ENCODE measurements at places on chromosomes 7 and 10.

- DNase-seq: no peak
Measured at GRCh38 chr7:132966754-132967469, 115.0 kb downstream of the CHCHD3 start.

GRCh38 chr10:113368666-113369364, 184.0 kb upstream of the HABP2 start:
- peak; percentile 52 for DNase-seq

- no peak for DNase-seq
Measured at GRCh38 chr10:98790817-98791216, 344.1 kb upstream of the HPS1 start.

DNA sequence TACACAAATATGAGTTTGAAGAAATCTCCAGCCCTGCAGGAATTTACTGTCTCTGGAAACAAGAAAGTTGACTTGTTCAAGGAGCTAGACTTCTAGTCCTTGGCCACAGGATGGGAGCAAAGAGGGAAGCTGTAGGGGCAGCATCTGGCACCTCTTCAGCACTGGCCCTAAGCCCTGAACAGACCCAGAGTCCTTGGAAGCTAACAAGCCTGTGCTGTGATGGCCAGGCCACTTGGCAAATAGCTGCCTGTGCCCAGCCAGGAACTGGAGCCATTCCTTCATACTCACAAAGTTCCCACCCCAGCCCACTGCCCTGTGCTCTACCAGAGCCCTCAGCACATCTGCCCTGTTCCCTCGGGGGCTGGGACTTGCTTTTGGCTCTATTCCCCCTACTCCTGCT, 9.4 kb upstream of the COL13A1 start:
- no peak for DNase-seq

- DNase-seq: no peak
Measured at GRCh38 chr7:158028971-158029370, 558.7 kb downstream of the PTPRN2 start.

DNA sequence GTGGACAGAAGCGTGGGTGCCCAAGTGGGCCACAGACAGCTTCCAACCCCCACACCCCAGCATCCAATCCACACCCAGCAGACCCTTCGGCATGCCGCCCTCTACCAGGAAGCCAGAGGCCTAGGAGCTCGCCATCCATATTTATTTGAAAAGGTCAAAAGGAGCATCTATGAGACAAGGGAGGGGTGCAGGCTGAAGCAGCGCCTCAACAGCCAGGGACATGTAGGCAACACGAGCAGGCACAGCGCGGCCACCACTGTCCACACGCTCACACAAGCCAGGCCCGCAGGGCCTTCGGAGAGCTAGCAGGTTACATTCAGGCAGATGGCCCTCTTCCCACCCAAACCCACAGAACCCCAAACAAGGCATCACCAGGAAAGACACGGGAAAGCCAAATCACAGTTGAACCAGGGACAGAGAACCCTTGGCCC, 34.6 kb downstream of the PSAP start:
- DNase-seq: no peak

GRCh38 chr10:112803961-112804401, 146.1 kb upstream of the TCF7L2 start:
- no peak for DNase-seq

- DNase-seq: no peak
Measured at GRCh38 chr10:56258378-56258777, 102.7 kb downstream of the ZWINT start.

GRCh38 chr7:75937958-75938786, 23.2 kb downstream of the POR start:
- DNase-seq: peak; percentile 52

DNA sequence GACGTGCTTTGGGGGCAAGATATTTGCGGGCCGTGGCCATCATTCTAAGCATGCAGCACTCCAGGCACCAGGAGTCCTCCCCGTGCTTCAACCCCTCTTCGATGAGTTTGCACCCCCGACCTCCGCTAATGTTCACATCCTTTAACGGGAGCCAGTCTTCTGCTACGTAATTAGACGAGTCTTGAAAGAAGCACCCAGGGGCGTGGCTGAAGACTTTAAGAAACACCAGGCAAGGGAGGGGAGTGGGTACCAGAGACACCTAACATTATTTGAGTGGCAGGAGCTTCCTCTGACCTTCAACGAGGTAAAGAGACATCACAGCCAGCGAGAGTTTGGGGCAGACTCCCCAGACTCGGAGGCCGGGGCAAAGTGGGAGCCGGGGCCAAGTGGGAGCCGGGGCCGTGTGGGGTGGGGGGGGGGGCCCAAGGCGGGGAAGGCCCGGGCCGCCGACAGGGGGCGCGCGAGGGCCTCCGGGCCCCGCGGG, 31.1 kb upstream of the TOMM7 start:
- DNase-seq: no peak

GRCh38 chr10:33371234-33371633, 36.8 kb upstream of the NRP1 start:
- DNase-seq: no peak

DNA sequence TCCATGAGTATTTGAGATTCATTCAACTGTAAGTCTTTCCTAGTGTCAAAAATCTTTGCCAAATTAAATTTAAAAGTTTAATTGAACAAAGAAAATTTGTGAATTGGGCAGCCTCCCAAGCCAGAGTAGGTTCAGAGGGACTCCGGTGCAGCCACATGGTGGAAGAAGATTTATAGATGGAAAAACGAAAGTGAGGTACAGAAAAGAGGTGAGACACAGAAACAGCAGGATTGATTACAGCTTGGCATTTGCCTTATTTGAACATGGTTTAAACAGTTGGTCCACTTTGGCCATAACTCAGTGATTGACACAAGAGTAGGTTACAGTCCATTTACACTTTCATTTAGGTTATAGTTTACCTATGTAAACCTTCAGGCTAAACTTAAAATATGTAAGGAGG, 465.8 kb downstream of the ARL4A start:
- DNase-seq: no peak

GRCh38 chr10:114301177-114301576, 62.1 kb downstream of the VWA2 start:
- DNase-seq: no peak

DNA sequence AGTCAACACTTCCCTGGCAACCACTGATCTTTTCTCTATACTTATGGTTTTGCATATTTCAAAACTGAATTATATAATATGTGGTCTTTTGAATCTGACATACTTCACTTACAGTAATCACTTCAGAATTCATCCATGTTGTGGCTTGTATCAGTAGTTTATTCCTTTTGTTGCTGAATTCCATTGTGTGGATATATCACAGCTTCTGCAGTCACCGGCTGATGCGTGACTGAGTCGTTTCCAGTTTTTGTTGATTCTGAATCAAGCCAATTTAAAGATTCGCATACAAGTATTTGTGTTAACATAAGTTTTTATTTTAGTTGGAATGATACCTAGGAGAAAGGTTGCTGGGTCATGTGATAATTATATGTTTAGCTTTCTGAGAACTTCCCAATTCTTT, 672.5 kb upstream of the ANKRD30A start:
- DNase-seq: no peak

DNA sequence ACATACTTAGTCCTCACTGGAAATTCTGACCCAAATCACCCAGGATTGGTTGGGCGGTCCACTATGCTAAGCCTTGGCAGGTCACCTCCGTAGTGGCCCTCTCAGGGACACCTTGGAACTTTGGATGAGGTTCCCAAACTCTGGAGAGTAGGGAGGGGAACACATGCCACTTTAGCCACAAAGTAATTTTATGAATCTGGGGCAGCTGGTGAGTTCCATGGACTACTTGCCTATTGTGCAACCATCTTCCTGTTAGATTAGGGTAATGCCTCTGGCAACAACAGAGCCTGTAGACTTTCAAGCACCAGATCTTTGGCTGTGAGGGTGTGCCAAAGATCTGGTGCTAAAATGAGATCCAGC, 77.7 kb downstream of the ITGB8 start:
- DNase-seq: peak; percentile 53

DNA sequence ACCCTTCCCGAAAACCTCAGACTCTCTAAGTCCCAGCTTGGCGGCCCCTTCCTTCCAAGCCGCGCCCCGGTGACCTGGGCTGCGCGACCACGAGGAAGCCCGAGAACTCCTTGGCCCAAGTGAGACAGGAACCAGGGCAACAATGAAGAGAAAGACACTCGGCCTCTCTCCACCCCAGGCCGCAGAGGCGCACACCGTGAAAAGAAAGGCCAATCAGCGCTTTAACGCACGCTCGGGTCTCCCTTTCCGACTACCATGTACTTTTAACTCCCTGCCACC, 166.4 kb upstream of the PPP1R3A start:
- DNase-seq: no peak

- DNase-seq: no peak
Measured at GRCh38 chr7:3446786-3447185, 145.7 kb downstream of the SDK1 start.

DNA sequence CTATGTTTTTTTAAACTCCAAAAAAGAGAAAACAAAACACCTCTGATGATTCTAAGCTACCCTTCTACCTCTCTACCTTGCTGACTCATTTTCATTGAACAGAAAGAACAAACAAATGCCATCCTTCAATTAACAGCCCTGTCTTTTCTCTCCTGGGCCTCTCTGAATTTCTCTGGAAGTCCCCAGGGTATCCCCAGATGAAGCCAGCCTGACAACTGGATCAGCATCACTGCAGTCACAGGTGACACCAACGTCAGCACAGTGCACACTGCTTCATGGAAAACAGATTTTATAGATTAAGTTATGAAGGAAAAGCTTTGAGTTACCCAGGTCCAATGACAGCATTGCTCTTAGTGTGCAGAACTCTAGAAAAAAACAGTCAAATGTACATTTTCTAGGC, 5.7 kb downstream of the HUS1 start:
- no peak for DNase-seq

DNA sequence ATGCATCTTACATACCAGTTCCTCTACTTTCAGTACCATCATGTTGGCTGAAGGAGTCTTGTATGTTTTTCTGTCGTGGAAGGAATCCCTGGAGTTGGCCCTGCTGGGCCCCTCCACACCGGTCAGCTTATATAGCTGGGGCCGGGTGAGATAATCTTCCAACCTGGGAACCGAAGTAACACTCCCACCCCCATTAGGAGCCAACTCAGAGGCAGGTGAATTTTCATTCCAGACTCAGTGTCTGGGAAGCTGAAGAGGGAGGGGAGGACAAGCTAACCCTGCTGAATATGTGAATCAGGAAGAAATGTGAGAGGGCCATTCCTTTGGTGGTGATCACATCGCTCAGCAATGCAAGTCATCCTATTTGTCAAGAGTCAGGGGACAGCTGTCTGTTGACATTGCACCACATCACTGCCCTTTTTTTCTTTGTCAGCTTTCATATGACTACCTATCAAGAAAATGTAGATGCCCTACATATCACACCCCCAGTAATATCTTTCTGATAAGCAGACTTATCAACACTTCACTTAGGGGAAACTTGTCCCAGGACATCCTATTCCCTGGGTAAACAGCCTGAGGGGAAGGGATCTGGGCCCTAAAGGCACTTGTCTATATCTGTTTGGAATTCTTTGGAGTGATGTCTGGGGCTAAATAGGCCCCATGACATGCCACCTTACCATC, at the start of gene ANKRD1:
Gene ANKRD1 (minus strand): TSS at position 102 of the 681 bp plus-strand sequence. CDS start 60 bp downstream, at position 42.
- no peak for DNase-seq

DNA sequence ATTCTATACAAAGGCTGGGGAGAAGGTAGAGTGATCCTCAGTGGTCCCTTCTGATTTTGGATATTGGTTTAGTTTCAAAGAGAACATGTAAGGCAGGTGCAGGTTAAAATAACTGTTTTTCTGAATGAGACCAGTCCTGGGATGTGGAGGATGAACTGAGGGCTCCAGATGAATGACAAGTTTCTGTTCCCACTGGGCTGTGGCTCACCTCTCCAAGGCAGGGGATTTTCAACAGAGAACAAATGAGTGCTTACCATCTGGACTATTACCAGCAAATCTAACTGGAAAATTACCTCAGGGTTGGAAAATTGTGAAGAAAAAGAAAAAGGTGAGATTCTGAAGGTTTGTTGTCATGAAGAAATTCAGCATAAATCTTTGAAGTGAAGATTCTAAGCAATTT, 8.0 kb downstream of the LAMB4 start:
- DNase-seq: no peak

GRCh38 chr10:66277481-66277880, 648.4 kb upstream of the LRRTM3 start:
- no peak for DNase-seq

DNA sequence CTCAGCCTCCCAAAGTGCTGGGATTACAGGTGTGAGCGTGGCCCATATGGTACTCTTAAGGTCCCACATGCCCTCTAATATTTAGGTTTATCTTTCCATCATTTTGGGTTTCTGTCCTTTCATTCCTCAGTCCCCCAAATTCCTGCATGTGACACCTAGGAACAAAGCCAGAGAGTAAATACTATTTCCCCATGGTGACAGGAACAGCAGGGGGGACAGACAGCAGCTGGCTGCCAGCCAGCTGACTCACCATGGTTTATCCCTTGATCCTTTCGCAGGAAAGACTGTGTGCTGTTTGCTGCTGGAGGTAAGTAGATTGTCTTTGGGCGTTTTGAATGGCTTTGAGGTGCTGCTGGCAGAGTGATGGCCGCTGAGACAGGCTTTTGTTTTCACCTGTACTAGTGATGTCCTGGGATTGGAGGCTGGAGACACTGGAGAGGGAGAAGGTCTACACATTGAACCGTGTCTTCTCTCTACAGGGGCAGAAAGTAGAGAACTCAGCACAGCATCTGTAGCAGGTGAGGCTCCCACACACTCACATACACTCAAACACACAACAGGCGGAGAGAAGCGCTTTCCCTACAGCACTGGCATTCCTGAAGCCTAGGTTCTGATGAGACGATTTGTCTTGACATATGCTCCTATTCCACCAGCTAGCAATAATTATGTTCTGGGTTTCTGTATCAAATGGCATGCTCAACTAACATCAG, 83.7 kb upstream of the EFCAB10 start:
- peak; percentile 71 for DNase-seq

DNA sequence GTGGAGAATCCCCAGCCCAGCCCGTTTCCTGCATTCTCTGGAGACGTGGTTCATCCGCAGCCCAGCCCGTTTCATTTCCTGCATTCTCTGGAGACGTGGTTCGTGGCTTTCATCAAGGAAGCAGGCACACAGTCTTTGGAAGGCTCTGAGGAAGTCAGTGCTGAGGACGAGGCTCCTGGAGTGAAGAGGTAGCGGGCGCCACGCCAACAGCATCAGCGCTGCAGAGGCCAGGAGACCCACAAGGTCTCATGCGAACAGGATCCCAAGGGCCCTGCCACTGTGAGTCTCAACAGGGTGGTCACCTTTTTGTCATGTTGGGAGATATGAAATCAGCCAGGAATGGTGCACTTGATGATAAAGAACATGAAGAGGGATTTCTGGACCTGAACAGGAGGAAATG, 12.4 kb upstream of the TCERG1L start:
- DNase-seq: no peak

GRCh38 chr7:40572810-40573465, 438.1 kb downstream of the SUGCT start:
- DNase-seq: no peak

DNA sequence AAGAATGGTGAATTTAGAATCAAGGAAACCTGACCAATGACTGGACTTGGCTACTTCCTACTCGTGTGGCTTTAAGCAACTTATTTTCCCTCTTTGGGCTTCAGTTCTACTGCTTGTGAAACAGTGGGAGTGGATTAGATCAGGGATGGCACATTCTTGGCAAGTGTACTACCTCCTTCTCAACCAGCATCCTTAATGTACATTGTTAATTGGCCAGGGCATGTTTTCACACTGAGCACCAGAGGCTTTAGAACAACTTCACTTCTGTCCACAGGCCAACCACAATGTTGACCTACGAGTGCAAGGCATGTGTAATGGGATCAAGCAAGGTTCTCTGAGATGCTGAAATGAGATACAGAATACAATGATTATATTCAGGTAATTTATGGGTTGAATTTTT, 315.3 kb downstream of the ADRA2A start:
- no peak for DNase-seq

Measured in BE2C (cell line).